ENCODE measurements at places on chromosomes 6 and 20.

DNA sequence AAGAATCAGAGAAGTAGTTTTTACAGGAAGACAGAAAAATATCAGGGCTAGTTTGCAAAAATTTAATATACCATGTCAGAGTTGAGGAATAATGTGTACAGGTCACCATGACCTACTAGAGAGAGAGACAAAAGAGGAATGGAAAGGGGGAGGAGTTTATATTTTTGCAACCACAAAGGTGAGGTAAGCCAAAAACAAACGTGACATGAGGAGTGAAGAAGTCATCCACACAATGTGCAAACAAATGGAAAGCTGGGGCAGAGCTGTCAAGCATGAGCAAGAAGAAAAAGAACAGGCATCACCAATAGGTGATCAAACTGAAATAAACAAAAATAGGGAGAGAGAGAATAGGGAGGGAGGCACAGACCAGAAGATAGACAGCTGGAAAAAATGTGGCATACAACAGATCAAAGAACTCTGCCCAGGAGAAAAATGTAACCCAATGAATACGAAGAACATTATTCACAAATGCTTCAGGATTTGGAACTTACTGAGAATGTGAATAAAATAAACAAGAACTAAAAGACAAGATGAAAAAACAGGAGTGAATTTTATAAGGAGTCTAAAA lies 15.5 kb downstream of the RARS2 start:
- DNase-seq: no peak

DNA sequence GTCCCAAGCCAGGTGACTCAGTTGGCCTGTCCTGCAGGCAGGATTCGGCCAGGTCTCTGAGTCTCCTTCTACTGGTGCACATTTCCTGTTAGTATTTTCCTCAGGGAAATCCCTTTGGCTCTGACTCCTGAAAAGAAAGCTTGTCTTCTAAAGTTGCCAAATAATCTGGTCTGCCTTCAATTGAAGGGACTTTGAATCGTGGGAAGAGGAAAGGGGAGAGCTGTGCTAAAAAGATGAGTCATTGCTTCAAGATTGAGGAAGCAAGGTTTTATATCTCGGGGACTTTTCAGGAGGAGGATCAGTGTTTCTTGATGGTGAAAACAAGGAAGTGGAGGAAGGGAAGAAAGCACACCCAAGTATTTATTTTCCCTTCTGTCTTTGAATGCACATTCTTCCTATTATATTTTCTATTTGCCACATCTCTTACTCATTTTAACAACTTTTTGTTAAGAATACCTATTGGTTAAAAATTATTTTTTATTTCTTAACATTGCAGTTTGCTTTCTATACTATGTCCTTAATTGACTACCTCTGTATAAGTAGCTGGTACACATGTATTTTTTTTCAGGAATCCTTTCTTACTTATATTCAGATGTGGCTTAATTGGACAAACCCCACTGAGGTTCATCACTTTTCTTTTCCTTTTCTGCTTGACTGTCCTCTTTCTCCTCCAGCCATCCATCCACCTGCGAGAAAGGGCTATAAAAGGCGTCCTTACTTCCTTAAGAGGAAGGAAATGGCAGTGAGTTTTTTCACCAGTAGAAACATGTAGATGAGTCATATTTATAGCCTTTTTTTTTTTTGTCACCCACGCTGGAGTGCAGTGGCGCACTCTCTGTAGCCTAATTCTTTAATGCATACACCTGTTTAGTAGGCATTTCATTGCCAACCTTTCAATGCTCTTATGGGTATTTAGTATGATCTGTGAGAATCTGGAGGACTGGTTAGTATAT lies 15.0 kb upstream of the IFNGR1 start:
- DNase-seq: peak; percentile 95

DNA sequence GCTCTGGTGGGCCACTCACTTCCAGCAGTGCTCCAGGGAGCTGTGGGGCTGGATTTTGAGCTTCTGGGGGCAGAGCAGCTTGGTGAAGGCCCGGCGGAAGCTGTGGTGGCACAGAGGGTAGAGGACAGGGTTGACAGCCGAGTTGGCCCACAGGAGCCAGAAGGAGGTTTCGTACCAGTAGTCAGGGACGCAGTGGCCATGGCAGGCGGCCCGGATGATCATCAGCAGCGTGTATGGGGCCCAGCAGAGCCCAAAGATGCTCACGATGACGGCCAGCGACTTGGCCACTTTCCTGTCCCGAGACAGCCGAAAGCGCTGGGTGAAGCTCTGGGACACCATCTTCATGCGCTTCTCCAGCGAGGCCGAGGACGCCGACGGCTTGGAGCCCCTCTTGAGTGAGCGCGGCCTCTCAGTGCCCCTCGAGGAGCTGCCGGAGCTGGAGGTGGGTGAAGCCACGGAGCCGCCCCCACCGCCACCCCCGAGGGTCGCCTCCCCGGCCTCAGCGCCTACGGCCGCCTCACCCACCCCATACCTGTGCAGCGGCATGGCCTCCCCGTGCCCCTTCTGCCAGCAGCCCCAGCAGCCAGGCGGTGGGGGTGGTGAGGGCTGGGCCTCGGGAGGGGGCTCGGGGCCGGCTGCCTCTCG lies 4.0 kb downstream of the HRH3 start:
- no peak for DNase-seq

DNA sequence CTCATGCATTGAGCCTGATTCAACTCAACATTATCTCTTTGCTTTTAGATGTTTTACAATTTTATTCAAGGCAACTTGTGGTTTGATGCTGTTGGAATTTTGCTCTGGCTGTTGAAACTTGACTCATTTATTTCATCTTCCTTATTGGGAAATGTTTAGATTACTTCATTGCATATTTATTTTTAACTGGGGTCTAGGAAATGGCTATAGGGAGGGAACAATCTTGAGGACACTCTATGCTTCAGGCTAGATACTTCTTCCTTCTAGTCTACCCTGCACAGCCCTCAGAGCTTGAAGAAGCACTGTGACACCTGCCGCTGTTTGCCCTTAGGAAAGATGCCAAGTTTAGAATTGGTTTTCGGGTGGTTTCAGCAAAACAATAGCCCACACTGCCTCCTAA lies 183.4 kb downstream of the ADGRG6 start:
- no peak for DNase-seq

DNA sequence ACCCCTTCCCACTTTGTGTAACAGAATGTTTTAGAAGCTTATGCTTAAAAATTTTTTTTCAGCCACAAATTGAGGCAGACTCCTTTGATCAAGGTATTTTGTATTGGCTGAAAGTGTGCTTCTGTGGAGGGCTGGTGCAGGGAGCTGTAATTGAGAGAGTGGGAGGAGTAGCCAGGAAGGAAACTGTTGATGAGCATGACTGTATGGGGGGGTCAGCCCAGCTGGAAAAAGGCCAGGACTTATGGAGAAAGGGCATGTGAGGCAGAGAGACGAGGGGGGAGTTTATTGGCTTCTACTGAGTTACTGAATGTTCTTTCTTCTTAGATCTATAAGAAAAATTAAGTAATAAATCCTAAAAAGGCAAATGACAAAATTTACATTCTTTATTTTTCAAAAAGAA lies 13.4 kb downstream of the RFPL4B start:
- DNase-seq: peak; percentile 90

DNA sequence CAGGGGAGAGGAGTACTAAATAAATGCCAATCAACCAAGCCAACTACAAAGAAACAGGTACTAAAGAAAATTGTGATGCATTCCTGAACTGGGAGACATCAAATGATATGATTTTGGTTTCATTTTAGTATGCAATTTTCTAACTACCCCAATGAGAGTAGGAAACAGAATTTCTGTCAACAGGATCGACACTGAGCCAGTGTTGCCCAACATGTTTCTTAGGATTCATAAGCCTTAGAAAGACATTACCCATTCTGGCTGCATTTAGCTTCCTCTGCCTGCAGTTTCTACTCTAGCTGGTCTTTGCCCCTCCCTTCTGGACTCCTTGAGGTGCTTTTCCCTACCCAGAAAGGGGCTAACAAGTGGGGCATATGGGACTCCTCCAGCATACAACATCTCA lies 49.8 kb downstream of the KCTD20 start:
- DNase-seq: no peak

GRCh38 chr6:130620338-130620781 lies 206.8 kb upstream of the SMLR1 start:
- DNase-seq: no peak

GRCh38 chr20:61805781-61806180 lies 259.9 kb downstream of the TAF4 start:
- DNase-seq: no peak

GRCh38 chr20:58073945-58074856 lies 154.3 kb downstream of the ANKRD60 start:
- peak; percentile 78 for DNase-seq

- DNase-seq: no peak
Measured at GRCh38 chr6:96844530-96844929, 7.3 kb upstream of the GPR63 start.

DNA sequence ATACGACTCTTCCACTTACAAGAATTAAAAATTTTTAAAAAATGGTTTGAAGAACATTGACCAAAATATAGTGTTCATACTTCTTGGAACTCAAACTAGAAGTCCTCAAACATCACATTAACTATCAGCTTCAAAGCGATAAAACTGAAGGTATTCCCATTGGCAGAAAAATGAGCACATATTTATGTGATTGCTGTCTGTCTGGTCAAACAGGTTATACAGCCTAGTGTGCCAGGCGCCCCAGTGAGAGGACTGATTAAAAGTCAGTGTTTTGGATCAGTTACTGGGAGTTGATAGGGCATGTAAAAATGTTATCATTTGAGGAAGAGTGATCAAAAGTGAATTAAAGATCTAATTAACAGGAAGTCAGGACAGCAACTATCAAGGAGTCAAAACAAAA lies 738.8 kb downstream of the HDGFL1 start:
- DNase-seq: no peak

GRCh38 chr6:148451690-148452089 lies 109.1 kb downstream of the SASH1 start:
- DNase-seq: peak; percentile 83

- DNase-seq: peak; percentile 39
Measured at GRCh38 chr20:17571153-17571527, 1.3 kb downstream of the DSTN start.

- no peak for DNase-seq
Measured at GRCh38 chr6:9028086-9028485, 592.7 kb upstream of the SLC35B3 start.

DNA sequence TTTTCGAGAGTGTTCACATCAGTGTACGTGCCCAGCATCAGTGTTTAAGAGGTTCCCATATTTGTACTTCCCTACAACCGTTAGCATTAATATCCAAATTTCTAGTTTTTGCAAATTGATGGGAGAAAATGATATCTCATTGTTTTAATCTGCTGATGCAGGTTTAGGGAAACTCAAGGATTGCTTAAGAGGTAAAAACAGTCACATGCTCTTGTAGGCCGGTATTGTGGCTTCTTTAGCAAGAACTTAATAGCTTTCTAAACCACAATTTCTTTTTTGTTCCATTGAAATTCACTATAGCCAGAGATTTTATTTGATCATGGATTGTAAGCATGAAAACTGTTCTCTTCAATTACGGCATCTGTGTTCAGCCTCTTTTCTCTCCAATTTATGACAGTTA lies 29.5 kb downstream of the BEND6 start:
- no peak for DNase-seq

GRCh38 chr6:44004136-44004535 lies 123.1 kb downstream of the MRPL14 start:
- no peak for DNase-seq

- no peak for DNase-seq
Measured at GRCh38 chr20:59671661-59672471, 67.5 kb downstream of the PHACTR3 start.

GRCh38 chr6:68279793-68280557 lies 355.1 kb upstream of the ADGRB3 start:
- DNase-seq: no peak

DNA sequence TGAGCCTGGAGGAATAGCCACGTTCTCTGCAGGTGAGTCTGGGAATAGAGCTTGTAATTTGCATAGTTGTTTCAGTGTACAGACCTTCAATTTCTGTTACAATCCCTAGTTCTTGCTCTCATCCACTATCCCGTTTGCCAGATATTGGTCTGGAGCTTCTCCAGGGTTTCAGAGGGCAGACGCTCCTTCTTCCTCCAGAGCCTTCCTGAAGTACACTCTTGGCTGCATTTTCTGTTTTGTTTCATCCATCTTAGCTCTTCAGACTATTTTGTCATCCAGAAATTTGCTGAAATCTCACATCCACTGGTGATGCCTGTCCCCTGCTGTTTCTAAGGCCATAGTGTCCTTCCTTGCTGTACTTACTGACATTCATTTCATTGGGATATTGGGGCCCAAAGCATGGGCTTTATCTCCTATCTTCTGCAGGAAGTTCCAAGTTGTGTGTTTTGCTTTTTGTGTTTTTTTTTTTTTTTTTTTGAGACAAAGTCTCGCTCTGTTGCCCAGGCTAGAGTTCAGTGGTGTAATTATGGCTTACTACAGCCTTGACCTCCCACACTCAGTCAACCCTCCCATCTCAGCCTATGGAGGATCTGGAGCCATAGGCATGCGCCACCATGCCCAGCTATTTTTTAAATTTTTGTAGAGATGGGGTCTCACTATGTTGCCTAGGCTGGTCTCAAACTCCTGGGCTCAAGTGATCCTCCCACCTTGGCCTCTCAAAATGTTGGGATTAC lies 18.7 kb downstream of the CDS2 start:
- DNase-seq: no peak

DNA sequence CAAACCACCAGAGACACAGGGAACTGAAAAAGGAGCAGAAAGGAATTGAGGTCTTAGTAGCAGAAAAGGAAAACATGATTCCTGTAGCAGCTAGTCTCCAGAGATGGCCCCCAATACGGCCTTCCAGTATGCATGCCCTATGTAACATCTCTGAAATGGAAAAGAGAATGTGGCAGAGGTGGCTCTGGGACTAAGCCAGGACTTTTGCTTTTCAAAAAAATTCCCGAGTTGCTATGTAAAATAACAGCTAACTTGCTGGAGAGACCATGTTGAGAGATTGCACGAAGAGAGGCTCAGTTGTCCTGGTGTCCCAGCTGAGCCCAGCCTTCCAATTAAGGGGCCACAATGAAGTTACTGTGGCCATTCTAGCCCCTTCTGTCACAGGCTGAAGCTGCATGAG lies 27.7 kb downstream of the IL20RA start:
- DNase-seq: no peak

GRCh38 chr6:41784581-41785171 lies 2.8 kb upstream of the TOMM6 start:
- no peak for DNase-seq

- DNase-seq: no peak
Measured at GRCh38 chr6:8166156-8166555, 63.8 kb upstream of the EEF1E1 start.

- peak; percentile 12 for DNase-seq
Measured at GRCh38 chr6:27863962-27864905, 48.0 kb downstream of the OR2B2 start.

GRCh38 chr20:3973705-3974104 lies 41.7 kb downstream of the RNF24 start:
- DNase-seq: no peak

DNA sequence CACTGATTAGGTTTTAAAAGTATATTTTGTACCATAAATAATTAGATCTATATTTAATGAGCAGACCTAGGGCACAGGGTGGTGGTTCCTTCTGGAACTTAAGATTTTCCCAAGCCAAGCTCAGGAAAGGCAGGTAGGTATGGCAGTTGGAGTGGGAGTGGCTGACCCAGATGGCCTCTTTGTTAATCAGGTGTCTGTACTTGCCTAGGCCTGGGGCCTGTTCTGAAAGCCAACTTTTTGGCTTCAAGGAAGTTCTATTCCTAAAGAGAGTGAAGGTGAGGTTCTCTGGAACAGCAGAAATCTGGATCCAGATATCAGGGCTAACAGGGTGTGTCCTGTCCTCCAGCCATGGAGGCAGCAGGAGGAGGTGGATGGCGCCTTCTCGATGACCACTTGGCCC lies 44.9 kb downstream of the VEGFA start:
- no peak for DNase-seq
